ENCODE measurements at places on chromosomes 2 and 18.

- DNase-seq = no peak
These were observed 19.1 kb downstream of the PROKR1 start for GRCh38 chr2:68662466-68662865.

DNA sequence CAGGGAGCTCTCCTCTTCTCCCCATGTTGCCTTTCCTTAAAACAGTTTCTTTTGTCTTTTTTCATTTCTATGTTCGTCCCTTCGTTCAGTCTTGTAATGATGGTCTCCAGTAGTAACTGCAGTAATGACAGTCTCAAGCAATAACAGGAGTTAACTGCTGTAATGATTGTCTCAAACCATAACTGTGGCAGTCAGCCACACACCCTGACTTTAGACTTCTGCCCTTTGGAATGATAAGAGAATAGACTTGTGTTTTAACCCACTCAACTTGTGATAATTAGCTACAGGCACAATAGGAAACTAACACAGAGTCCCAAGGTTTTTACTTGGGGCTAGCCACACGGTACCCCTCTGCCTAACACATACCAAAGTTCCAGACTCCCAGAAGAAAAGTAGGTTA, 12.1 kb downstream of the TMEM131 start:
- no peak for DNase-seq

DNA sequence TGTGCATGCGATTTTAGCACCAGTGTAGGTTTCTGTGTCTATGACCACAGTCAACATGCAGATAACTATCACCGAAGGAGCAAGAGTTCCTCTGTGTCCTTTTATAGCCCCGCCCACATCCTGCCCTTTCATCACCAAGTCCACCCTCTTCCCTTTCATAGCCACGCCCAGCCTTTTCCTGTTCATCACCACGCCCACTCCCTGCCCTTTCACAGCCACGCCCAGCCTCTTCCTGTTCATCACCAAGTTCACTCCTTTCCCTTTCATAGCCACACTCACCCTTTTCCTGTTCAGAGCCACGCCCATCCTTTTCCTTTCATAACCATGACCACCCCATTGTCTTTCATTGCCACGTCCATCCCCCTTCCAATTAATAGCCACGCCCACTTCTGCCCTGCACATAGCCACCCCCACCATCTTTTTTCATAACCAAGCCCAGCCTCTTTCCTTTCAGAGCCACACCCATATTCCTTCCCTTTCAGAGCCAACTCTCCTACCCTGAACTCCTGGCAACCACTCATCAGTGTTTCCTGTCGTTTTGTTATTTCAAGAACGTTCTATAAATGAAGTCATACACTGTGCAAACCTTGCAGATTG, 273.9 kb downstream of the MYT1L start:
- no peak for DNase-seq

GRCh38 chr18:72541871-72542332, 2.2 kb downstream of the CBLN2 start:
- DNase-seq = no peak

DNA sequence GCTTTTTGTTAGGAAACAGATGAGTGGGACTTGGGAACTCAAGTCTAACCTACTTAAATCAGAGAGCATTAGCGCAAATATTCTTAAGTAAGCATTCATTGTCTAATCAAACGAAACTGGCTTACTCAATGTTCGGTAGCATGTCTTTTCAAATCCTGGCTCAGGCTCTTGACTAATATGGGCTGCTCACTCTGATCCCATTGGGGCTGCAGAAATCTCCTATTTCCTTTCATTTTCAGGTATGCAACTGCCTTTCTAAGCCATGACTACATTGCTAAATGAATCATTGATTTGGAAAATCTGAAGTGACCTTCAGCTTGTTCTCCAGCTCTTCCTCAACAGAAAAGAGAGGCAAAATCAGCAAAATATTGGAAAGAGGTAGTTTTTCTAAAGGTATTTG, 2084.4 kb upstream of the PIK3C3 start:
- no peak for DNase-seq

- DNase-seq = no peak
These were observed 64.6 kb upstream of the ST8SIA3 start for GRCh38 chr18:57287766-57288165.

DNA sequence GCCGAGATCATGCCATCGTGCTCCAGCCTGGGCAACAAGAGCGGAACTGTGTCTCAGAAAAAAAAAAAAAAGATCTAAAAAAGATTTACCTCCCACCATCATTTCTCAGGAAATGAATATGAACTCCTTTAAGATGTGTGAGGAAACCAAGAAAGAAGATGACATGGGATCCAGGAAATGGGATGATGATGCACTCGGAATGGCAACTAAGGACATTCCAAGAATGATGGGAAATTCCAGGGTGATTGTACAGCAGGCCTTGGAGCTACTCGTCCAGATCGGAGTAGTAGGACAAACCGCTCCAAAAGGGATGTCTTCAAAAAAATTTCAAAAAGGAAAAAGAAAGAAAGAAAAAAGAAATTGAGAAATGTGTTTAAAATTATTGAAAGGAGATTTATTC, 84.9 kb upstream of the PMAIP1 start:
- DNase-seq = no peak

DNA sequence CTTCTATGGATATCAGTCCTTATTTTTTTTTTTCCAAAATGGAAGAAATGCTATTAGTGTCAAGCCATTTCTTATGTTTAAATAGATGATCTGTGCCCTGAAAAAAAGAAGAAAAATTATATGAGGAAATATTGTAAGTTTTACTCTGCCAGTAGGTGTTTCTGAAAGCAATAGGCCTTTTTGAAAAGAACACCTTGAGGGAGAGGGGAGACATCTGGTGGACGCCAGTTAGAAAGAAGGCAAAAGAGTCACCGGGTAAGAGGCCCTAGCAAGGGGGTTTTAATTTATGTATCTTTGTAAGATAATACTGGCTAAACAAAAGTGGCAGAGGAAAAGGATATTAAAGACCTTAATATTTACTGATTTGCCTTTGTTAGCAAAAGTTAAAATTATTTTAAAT, 56.1 kb downstream of the DYNAP start:
- no peak for DNase-seq

DNA sequence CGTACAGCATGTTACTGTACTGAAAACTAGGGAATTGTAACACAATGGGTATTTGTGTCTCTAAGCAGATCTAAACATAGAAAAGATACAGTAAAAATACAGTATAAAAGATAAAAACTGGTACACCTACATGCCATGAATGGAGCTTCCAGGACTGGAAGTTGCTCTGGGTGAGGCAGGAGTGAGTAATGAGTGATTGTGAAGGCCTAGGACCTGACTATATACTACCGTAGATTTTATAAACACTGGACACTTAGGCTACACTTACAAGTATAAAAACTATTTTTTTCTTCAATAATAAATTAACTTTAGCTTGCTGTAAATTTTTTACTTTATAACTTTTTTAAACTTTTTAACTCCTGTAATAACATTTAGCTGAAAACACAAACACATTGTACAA, 324.4 kb upstream of the TNP1 start:
- DNase-seq = no peak

DNA sequence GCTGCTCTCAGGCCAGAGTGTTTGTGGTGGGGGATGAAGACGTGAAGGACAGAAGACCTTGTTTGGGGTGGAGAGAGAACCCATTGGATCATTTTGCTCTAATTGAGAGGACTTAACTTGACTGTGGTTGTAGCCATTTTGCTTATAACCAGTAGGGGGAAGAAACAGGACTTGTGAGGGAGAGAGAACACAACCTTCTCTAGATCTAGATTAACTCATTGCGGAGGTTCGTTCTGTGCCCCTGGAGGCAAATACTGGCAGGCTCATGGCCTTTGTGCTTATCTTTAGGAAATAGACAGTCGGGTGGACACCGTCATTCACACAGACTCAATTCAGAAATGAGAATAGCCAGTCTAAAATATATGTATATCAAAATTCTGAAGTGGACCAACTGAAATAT, 147.0 kb upstream of the LHCGR start:
- no peak for DNase-seq

DNA sequence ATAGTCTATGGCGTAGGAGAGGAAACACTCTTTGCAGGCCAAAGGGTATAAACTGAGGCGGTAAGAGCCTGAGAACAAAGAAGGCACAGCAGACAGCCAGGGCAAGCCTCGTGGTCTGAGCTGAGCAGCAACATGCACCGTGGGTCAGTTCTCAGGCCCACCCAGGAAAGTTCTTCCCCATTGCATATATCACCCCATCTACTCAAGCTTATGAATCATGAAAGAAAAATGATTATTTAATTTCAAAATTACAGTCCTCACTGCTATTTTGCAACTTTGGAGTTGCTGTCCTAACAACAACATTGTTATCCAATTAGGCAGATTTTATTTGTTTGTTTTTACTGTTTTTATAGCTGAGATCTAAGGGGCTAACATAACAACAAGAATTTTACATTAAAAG, 54.7 kb upstream of the RIOK3 start:
- no peak for DNase-seq

DNA sequence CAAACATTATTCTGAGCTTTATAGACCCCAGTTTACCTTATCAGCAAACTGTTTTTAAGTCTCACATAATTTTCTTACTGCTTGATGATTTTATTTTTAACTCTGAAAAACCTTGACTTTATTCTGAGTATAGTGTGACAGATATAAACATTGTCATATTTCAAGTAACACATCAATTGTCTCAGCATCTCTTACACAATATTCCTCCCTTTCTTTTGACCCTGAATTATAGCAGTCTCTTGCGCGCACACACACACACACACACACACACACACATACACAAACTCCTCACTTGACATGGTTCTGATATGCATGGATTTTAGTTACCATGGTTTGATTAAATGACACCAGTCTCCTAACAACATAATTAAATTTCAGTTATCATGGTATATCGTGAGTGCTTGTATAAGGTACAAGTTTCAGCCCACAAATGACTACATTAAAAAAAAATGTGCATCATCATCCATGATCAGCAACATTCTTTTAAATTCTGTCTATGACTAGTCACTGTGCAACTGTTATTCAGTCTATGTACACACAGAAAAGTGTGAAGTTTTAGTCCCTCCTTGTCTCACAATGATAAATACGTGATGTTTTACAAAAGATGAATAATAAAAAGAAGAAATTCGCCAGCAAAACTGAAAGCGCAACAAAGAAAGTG, 39.5 kb upstream of the TACR1 start:
- no peak for DNase-seq

- DNase-seq = no peak
These were observed 149.2 kb downstream of the FAM210A start for GRCh38 chr18:13577091-13577697.

GRCh38 chr2:55923091-55923981, at the start of gene EFEMP1:
TSS of gene EFEMP1 (minus strand) at chr2:55923782. CDS start at chr2:55922440, 1,342 bp downstream.
- no peak for DNase-seq

- DNase-seq = no peak
These were observed 11.0 kb upstream of the CXCR4 start for GRCh38 chr2:136128905-136129304.

GRCh38 chr2:171490577-171490976, 31.7 kb upstream of the CYBRD1 start:
- DNase-seq = no peak

- DNase-seq = no peak
These were observed 24.1 kb downstream of the ST3GAL5 start for GRCh38 chr2:85864654-85865053.

DNA sequence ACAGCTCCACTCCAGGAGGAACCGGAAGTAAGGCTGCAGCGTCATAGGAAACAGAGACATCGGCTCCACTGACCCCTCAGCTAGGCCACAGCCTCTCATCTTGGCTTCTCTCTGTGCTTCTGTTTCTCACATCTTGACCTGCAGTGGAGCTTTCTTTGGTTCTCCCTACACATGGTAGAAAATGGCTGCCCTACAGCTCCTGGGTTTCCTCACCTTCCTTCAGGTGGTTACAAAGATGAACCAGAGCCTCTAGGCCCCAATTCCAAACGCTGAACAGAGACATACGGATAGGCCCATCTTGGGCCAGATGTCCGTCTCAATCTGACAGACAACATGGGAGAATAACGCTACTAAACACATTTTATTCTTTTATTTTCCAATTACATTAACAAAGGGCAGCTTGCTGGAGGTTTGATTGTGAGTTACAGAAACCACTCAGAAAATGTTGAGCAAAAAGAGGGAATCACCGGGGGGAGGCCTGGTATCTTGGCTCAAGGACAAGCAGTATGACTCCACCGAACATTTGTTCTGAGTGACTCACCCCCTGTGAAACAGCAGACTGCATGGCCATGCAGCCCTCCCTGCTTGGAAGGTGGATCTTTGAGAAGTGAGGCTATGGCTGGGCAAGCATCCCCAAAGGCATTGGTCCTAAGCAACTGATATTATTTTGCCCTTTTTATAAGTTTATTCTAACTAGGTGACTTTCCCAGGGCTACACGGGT, 303.5 kb downstream of the CDCA7 start:
- DNase-seq = no peak

DNA sequence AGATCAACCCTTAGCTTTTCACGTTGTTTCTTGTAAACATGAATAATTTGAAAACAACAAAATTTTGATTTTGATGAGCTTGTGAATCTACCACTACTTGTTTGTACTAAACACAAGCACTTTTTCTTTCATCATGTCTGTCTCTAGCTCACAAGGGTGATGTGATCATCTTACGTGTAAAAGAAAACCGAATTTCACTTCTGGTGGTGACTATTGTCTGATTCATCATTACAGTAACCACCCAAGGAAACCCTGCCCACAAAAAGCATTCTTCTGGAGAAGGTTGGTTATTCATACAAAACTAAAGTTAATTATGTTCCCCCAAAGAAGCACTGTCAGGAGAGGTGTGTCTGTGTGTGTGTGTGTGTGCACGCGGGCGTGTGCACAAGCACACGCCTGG, 285.4 kb downstream of the ZNF516 start:
- no peak for DNase-seq

DNA sequence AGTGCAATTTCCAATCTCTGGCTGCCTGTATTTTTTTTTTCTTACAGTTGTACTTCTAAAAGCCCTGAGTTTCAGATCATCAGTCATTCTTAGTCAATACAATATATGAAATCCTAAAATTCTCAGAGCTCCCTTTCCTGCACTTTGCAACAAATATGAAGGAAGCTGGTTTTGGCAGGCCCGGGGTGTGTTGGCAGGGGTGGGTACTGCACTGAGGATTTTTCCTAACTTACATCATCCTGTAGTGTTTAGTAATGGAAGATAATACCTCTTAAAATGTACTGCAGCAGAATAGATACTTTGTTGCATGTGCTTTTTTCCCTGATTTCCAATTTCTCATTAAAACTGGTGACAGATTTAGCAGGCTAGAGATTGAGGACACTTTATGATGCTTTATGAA, 374.6 kb downstream of the PTH2R start:
- no peak for DNase-seq

GRCh38 chr2:239318790-239319661, 81.8 kb downstream of the HDAC4 start:
- DNase-seq = no peak

GRCh38 chr2:207166349-207167098, 776 bp upstream of the KLF7 start:
- DNase-seq = no peak

GRCh38 chr2:160993654-160994061, 166.6 kb upstream of the TANK start:
- no peak for DNase-seq

GRCh38 chr2:172200495-172201085, 97.9 kb upstream of the DLX2 start:
- no peak for DNase-seq

GRCh38 chr2:58633613-58634365, 392.7 kb upstream of the FANCL start:
- no peak for DNase-seq

Measured in stimulated activated CD4-positive, alpha-beta T cell treated with anti-CD3 and anti-CD28 coated beads, Interleukin-1b, Interleukin-23, amount 100 ng/mL, for 1 hour (primary cell).